Right lung (tissue), 10 donors: ENCODE measurements at places on chromosomes 7 and 10. TPM values are rescaled to one million over a fixed set of nuclear protein-coding genes. Genes with fewer than 3 reads are reported as not detected.

TMEM140 gene
- polyA plus RNA-seq, result 16.4 TPM

CABCOCO1 gene
- polyA plus RNA-seq, result 6.4 TPM

FGFR2 gene
- 327 TPM for polyA plus RNA-seq

CPEB3 gene
- 3.0 TPM for polyA plus RNA-seq

TMEM225B gene
- 1.4 TPM for polyA plus RNA-seq

BAIAP2L1 gene
- 23.7 TPM for polyA plus RNA-seq

CALHM3 gene
- polyA plus RNA-seq, result not detected

CUTC gene
- polyA plus RNA-seq, result 19.0 TPM

VDAC2 gene
- polyA plus RNA-seq, result 166 TPM

PNLIPRP3 gene
- polyA plus RNA-seq, result not detected

PDZD7 gene
- polyA plus RNA-seq, result 0.69 TPM

FKBP9 gene
- 182 TPM for polyA plus RNA-seq

ZWINT gene
- 70.5 TPM for polyA plus RNA-seq

CRPPA gene
- polyA plus RNA-seq, result 3.7 TPM

FUOM gene
- 7.5 TPM for polyA plus RNA-seq

HMX3 gene
- polyA plus RNA-seq, result not detected

TMEM229A gene
- 1.0 TPM for polyA plus RNA-seq

ZMIZ2 gene
- 47.0 TPM for polyA plus RNA-seq

SORCS1 gene
- polyA plus RNA-seq, result 0.30 TPM

RTKN2 gene
- polyA plus RNA-seq, result 12.9 TPM

PTF1A gene
- not detected for polyA plus RNA-seq

EIF4H gene
- polyA plus RNA-seq, result 286 TPM

PARG gene
- 22.3 TPM for polyA plus RNA-seq

ZNF736 gene
- 22.4 TPM for polyA plus RNA-seq

EXOC4 gene
- polyA plus RNA-seq, result 44.0 TPM

ST8SIA6 gene
- polyA plus RNA-seq, result 10.5 TPM

CCDC7 gene
- 10.3 TPM for polyA plus RNA-seq

SPDYE16 gene
- polyA plus RNA-seq, result 2.6 TPM

CYP3A4 gene
- 0.30 TPM for polyA plus RNA-seq

CYP26C1 gene
- 0.06 TPM for polyA plus RNA-seq

ANKRD1 gene
- polyA plus RNA-seq, result 0.24 TPM

PTPRZ1 gene
- 101 TPM for polyA plus RNA-seq

HOXA5 gene
- polyA plus RNA-seq, result 95.7 TPM

FAM25G gene
- polyA plus RNA-seq, result not detected

EBLN1 gene
- polyA plus RNA-seq, result 0.09 TPM

SNX10 gene
- 8.4 TPM for polyA plus RNA-seq

NXPH1 gene
- polyA plus RNA-seq, result 0.10 TPM

ADCYAP1R1 gene
- 1.3 TPM for polyA plus RNA-seq

FOXI2 gene
- polyA plus RNA-seq, result 0.04 TPM

MIOS gene
- 41.3 TPM for polyA plus RNA-seq

EPC1 gene
- 78.6 TPM for polyA plus RNA-seq

BMPER gene
- polyA plus RNA-seq, result 51.2 TPM

TMED4 gene
- polyA plus RNA-seq, result 88.1 TPM

DCLRE1C gene
- 19.7 TPM for polyA plus RNA-seq

RPEL1 gene
- polyA plus RNA-seq, result 0.09 TPM

RADIL gene
- polyA plus RNA-seq, result 7.1 TPM

MRLN gene
- polyA plus RNA-seq, result 1.7 TPM

PLXDC2 gene
- 56.9 TPM for polyA plus RNA-seq

UFSP1 gene
- 0.42 TPM for polyA plus RNA-seq

VAX1 gene
- polyA plus RNA-seq, result not detected

CCDC172 gene
- polyA plus RNA-seq, result not detected
